ENCODE measurements at places on chromosomes 3 and 15.

DNA sequence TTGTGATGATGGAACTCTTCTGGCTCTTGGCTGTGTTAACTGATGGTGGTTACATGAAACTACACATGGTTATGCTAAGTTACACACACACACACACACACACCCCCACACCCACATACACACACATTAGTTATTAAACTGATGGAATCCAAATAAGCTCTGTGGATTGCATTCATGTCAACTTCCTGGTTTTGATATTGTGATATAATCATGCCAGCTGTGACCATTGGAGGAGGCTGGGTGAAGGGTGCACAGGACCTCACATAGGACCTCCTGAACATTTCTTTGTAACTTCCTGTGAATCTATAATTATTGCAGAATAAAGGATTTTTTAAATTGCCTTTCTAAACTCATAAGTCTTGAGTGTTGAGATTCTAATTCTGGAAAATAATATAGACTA is 58.9 kb upstream of the LIMD1 start:
- no peak for DNase-seq

GRCh38 chr3:174907027-174907426 is 47.9 kb downstream of the NAALADL2 start:
- no peak for DNase-seq

- DNase-seq, result no peak
Measured at GRCh38 chr3:138441742-138442141, 7.3 kb downstream of the ESYT3 start.

DNA sequence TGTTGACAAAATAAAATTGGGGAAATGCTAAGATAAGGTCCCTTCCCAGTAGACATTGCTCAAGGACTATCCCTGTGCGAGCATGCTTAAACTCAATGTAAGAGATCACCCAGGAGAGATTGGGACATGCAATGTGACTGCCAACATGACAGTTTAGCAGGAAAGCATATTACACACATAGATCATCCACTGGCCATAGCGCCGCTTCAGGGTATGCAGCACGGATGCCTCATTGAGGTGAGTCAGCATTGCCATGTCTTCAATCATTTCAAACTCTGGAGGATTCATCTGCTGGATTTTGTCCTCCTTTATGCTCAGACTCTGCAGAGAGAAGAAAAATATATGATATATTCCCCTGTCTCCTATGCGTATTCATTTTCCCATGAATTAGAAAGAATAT is 8.9 kb downstream of the MYH15 start:
- DNase-seq, result no peak

- no peak for DNase-seq
Measured at GRCh38 chr3:175346573-175347356, 487.6 kb downstream of the NAALADL2 start.

- no peak for DNase-seq
Measured at GRCh38 chr15:85619992-85620689, 174.6 kb downstream of the KLHL25 start.

GRCh38 chr3:146313031-146313745 is 62.3 kb upstream of the PLSCR4 start:
- no peak for DNase-seq

GRCh38 chr3:48013288-48013980 is 2.8 kb downstream of the MAP4 start:
- no peak for DNase-seq

DNA sequence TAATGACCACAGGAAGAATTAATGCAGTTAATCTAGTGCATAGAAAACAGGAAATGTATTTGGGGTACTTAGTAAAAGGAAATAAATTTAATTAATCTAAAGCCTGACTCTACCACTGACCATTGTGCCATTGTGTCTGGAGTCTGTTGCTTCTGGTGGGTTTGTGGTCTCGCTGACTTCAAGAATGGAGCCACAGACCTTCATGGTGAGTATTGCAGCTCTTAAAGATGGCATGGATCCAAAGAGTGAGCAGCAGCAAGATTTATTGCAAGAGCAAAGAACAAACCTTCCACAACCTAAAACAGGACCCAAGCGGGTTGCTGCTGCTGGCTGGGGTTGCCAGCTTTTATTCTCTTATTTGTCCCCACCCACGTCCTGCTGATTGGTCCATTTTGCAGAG is 711.5 kb upstream of the LMCD1 start:
- DNase-seq, result no peak

- DNase-seq, result no peak
Measured at GRCh38 chr3:191123231-191123630, 75.8 kb upstream of the OSTN start.

GRCh38 chr15:67744331-67745072 is 80.8 kb upstream of the SKOR1 start:
- DNase-seq, result no peak

DNA sequence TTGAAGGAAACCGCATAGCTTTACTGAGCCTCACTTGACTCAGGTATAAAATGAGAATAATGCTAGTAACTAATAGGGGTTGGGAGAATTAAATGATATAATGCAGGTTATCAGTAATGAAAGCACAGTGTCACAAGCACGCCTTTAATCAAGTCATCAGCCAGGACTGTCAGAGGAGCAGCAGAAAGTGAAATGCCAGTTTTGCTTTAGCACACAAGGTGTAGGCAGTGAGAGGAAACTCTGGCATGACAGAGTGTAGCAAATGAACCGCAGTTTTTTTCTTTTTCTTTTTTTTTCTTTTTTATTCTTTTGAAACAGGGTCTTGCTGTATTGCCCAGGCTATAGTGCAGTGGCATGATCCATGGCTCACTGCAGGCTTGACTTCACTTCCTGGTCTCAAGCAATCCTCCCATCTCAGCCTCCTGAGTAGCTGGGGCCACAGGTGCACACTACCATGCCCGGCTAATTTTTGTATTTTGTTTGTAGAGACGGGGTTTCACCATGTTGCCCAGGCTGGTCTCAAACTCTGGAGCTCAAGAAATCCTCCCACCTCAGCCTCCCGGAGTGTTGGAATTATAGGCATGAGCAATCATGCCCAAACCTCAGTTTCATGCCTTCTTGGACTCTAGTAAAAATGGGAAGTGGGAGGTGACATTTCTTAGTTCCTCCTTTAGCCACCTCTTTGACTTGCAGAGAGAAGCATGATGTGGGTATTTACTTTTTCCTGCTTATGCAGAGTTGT is 9.7 kb upstream of the SCAANT1 start:
- DNase-seq, result no peak

DNA sequence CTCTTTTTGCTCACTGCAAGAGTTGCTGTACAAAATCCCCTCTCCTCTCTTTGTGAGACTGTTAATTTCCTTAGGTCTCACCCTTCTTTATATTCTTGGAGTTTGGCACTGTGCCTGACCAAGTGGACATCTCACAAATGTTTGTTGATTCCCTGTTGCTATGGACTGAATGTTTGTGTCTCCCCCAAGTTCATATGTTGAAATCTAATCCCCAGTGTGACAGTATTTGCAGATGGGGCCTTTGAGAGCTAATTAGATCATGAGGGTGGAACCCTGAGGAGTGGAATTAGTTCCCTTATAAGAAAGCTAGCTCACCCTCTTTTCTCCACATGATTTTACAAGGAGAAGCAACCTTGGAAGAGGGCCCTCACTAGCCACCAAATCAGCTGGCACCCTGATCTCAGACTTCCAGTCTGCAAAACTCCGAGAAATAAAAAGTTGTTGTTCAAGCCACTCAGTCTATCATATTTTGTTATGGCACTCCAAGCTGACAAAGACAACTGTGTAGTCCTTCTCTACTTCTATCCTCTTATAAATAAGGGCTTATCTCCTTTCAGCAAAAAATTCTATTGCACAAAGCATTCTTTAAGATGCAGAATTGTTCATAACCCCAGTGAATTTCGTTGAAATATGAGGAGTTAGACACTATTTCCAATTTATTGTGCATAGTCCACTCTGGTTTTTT is 65.5 kb upstream of the NPHP3 start:
- no peak for DNase-seq

DNA sequence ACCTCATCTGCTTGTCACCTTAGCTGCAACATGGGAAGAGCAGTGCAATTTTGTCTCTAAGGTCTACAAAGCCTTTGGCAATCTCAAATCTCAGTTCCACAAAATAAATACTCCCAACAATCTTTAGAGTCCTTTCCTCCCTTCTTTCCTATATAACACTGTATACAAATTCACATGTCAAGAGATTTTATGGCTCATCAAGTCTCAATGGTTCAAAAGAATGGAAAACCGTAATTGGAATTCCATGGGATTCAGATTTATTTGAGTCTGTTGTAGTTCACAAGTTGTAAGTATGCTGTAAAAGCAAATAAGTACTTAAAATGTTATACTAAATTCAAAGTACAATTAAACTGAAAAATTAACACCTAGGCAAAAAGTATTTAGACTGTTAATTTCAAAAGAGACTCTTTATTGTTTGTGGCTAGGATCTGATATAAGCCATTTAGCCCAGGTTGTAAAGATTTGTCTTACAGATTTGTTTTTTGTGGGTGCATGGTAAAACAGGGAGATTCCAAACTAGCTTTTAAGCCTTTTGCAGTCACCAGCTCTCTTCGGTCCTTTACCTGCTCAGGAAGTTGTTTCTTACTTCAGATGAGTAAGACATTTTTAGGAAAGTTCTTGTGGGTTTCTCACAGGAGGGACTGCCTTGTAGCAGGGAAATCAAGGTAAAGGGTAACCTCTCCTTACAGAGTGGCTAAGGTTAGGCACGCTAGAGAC is 50.1 kb downstream of the CMSS1 start:
- DNase-seq, result no peak

GRCh38 chr3:177106184-177106583 is 91.1 kb downstream of the TBL1XR1 start:
- DNase-seq, result no peak

Data from stimulated activated CD4-positive, alpha-beta T cell treated with anti-CD3 and anti-CD28 coated beads, Interleukin-15, amount 100 ng/mL, for 1 hour (primary cell).